GM23248 (cell line): ENCODE measurements at places on chromosomes 13 and 19.

DNA sequence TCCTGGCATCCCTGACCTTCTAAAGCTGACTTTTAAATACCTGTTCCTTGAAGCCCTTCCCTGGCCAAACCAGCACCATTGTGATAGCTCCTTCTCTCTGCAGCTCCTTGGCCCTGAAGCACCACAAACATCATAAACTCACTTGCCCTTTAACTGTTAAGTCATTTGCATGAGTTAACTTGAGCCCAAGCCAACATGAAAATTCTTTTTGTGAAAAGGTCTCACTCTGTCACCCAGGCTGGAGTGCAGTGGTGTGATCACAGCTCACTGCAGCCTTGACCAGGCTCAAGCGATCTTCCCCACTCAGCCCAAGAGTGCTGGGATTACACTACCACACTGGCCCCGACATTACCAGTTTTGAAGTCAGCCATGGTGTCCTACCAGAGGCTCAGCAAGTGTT is 87.8 kb downstream of the ZIC5 start:
- no peak for DNase-seq

DNA sequence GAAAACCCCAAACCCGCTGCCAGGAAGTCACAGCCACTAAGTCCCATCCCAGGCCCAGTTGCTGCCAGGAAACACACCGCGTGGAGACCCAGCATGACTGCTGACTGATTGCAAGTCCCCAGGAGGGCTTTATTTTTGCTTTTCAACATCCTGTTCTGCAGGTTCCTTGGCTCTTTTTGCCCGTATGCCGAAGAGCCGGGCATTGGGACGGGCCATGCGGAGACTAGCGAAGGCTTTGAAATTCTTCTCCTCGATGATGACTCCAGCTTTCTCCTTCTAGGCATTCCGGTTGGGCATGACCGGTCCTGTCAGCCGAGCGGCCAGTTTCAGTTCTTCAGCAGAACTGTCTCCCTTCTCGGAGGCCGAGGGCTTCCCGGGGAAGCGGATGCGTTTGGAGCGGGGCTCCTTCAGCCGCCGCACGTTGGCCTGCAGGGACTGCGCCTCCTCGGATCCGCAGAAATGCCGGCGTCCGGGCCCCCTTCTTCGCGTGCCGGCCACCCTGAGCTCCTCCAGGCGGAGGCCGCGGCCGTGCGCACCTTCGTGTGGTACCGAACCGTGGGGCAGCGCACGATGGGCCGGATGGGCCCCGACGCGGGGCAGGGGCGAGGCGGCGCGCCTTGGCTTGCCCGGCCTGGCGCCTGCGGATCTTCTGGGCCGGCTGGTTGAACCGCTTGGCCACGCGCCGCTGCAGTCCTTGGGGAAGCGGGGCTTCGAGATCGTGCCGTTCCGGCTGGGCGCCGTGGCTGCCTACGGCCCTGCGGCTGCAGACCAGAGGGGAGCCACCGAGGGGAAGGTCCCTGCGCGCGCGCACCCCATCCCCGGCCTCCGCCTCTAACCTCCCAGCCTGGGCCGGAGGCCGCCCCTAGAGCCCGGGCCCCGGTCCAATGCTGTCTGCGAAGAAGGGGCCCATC is 15.2 kb downstream of the ZSCAN5C start:
- DNase-seq: peak; percentile 61

- no peak for DNase-seq
Observed at GRCh38 chr19:13078897-13079541, 23.6 kb downstream of the LYL1 start.

DNA sequence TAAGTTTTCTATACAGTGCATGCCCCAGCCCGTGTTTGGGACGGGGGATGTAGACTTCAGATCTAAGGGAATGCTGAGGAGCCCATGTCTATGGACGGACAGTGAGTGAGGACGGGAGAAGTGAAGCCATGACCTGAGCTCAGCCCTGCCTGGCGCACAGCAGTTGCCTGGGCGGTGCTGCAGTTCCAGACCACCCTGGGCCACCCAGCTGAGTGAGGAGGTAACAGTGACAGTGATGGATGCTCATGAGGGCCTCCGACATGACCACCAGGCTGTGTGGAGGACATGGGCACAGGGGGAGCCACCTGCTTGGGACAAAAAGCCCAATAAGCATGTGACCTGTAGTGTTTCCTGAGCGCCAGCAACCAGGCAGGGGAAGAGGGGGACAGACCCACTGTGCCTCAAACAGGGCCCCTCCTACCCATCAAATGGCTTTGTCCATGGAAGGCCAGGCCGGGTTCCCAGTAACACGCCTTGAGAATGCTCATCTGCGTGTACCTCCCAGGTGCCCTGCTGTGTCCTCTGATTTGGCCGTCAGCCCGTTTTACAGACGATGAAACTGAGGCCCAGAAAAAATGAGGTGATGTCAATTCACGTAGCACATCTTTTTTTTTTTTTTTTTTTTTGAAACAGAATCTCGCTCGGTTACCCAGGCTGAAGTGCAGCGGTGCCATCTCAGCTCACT is 22.6 kb downstream of the NOSIP start:
- no peak for DNase-seq

GRCh38 chr13:50544211-50544610 is 299.3 kb downstream of the DLEU7 start:
- no peak for DNase-seq

DNA sequence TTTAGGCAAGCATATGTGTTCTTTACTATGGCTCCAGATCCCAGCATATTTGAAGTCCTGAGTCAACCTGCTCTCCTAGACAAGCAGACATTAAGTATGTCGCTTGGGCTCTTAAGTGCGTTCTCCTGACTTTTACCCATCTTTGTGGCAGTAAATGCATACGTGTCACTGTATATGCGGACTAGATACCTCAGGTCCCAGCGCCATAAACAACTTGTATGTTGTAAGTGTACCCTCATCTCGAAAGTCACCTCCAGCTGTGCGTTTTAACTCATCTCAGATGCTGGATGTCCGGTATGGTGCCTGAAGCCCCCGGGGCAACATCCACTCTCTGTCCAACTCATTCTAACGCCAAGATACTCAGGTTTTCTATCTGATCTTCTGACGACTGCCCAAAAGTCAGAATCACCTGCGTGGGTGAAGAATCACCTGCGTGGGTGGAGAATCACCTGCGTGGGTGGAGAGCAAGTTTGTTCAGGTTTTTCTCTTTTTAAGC is 1.7 kb downstream of the PTOV1 start:
- DNase-seq: peak; percentile 39

DNA sequence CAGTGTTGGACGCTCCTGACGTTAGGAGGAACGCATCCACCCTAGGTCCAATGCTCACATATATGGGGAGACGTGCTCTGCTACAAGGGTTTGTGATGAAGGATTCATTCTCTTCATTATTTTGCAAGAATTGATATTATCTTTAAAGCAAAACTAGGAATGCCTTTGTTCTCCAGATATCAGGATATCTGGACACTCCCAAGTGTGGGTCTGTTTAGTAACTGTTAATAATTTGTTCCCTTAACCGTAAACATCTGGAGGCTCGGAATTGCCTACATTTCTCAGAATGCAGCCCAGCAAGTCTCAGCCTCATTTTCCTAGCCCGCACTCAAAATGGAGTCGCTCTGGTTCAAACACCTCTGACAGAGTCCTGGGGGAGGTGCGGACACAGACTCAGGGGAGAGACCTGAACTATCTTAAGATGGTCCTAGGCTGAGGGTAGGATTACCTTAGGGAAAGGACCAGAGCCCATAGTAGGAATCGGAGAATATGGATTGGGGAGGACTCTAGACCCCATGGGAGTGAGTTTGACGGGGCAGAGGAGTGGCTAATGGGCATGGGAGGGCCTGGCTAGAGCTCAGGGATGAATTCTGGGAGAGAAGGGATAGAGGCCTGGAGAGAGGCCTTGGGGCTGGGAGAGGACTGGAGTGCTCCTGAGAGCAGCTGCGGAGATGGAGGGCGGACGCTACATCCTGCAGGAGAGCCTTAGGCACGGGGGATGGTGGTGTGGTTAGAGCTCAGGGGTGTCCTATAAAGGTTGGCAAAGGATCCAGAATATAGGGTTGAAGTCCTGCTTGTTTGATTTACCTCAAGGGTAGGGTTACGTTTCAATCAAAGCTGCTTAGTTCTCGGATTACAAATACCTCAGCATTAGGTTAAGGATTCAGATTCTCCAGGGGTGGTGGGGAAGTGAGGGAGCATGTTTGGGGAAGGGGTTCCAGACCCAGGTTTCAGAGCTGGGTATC is 43.2 kb downstream of the ZNF331 start:
- no peak for DNase-seq

DNA sequence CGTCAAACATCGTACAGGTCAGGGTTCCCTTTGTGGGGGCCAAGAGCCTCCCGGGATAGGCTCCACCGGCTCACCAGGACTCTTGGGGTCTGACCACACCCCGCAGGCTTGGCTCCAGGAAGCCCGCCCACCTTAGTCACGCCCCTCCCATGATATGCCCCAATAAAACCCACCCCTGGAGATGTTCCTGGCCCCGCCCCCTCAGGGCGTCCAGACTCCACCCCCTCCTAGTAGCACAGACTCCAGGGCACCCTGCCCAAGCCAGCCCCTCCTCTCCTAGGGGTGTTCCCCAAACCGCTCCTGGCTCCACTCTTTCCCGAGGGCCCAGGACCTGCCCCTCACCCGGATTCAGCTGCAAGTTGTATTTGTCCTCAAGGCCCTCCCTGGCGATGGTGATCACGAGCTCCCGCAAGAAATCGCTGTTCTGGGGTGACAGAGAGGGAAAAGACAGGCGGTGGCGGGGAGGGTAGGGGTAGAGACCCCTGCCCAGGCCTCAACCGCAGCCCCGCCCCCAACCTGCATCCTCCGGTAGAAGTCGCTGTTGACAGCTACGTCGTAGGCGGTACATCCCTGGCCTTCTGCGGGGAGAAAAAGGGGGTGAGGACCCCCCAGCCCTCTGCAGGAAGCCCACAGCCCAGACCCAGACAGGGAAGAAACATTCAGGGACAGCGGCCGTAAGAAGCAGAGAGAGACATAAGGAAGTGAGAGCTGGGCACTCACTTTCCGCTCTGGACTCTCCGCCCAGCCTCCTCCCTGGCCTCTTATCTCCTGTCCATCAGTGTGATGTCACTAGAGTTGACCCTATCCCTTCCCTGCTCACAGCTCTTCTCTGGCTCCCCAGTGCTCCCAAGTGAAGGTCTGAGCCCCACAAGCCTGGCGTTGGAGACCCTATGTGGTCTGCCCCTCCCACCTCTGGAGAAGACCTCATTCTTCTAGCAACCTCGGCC is 3.9 kb downstream of the PIH1D1 start:
- no peak for DNase-seq

DNA sequence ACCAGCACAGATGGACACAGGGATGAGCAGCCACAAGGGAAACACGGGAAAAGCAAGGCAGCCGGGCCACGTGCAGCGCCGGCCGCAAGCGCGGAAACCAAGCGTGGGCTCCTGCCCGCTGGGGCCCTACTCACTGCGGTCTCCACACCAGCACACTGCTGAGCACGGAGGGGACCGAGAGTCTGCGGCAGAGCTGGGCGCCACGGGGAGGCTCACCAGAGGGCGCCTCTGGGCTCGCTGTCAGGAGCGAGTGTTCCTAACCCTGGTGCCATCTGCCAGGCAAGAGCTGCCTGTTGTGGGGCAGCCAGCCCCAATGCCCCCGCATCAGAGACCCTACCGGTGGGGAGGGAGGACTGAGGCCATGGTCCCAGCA is 26.5 kb downstream of the MPND start:
- no peak for DNase-seq

DNA sequence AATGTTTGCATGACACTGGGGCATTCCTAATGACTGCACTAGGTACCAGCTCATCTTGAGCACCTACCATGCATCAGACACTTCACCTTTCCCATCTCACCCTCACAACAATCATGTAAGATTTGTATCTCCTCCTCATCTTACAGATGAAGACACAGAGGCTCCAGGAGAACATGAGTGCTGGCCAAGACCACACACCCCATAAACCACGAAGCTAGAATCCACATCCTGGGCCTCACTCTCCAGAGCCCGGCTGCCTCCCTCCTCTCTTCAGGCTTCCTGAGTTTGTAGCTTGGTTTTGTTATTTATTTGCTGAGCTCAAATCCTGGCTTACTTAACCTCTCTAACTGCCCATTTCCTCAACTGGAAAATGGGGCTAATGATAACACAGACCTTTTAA is 25.9 kb downstream of the FAM216B start:
- DNase-seq: no peak

DNA sequence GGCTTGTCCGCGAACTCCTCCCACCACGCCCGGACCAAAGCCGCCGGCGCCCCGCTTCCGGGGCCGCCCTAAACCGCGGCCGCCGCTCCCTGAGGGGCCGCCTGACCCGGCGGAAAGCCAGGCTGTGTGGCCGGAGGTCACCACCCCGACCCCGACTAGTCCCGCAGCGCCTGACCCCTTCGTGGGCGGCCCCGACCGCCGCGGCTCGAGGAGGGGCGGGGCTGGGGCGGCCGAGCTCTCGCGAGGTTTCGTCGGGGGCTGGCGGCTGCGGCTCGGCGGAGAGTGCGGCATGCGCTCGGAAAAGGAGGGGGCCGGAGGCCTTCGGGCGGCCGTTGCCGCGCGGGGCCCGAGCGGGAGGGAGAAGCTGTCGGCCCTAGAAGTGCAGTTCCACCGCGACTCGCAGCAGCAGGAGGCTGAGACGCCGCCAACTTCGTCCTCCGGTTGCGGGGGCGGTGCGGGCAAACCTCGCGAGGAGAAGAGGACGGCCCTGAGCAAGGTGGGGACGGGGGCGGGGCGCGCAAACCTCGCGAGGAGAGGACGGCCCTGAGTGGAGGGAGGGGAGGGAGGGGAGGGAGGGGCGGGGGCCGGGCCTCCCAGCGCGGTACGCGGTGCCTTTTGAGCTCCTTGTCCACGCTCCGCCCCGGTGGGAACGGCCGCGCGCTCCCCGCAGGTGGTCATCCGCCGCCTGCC is at the start of gene UPF3A:
Gene UPF3A, plus strand, starts transcription at position 251 of the 690 bp plus-strand sequence. Its CDS starts 39 bp downstream, at position 290.
- DNase-seq: peak; percentile 95

GRCh38 chr13:25478186-25478585 is 106.4 kb downstream of the ATP8A2 start:
- no peak for DNase-seq

DNA sequence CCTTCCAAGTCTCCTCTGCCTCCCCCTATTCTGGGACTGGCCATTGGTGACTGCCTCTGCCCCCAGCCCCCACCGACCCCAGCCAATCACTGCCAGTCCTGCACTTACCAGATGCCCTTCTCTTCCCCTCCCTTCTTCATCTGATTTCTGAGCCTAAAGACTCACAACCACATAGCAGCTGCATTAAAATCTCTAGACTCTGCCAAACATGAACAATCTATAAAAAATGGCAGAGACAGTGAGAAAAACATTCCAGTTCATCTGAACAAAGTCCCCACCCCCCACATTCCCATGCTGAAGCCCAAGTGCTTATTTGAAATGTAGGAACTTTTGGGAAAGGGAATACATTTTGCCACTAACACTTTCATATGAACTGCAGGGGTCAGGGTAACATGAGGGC is 60.8 kb downstream of the KCTD12 start:
- DNase-seq: peak; percentile 30

- no peak for DNase-seq
Observed at GRCh38 chr13:37899753-37900152, 30.2 kb upstream of the TRPC4 start.

- DNase-seq: no peak
Observed at GRCh38 chr13:106468744-106469590, 66.5 kb downstream of the EFNB2 start.

DNA sequence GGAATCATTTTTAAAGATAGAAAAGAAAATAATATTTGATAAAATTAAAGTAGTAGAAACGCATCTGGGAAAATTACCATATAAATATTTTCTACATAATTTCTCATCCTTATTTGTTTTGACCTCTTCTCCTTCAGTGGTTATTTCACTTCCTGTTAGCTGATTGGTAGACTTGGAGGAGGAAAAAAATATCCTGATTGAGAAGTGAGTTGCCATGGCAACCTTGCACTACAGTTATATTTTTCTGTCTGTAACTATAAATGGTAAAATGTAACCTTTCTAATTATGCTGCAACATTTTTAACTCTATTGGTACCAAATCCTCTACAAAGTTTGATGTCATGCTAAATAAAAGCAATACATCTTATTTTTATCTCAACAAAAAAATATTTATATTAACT is 45.2 kb downstream of the SCEL start:
- DNase-seq: no peak
